ENCODE measurements at places on chromosomes 1 and 21.

DNA sequence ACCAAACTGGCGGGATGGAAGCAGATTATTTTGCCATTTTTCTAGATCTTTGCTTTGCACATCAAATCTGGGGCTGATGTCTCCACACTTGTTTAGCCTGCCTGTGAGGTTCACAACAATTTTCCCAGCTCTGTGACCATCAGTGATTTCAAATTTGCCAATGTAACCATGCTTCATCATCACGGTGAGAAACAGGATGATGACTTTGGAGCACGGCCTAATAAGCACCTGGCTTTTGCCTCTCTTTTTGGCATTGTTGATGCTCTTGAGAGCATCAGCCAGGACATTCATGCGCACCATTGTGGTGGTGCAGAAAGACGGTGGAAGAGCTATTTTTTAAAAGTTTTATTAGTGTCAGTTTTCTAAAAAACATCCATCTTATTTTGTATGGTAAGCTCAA lies 50.1 kb downstream of the IARS2 start:
- no peak for DNase-seq

- DNase-seq, result no peak
Observed at GRCh38 chr1:211145944-211146343, 12.0 kb upstream of the KCNH1 start.

DNA sequence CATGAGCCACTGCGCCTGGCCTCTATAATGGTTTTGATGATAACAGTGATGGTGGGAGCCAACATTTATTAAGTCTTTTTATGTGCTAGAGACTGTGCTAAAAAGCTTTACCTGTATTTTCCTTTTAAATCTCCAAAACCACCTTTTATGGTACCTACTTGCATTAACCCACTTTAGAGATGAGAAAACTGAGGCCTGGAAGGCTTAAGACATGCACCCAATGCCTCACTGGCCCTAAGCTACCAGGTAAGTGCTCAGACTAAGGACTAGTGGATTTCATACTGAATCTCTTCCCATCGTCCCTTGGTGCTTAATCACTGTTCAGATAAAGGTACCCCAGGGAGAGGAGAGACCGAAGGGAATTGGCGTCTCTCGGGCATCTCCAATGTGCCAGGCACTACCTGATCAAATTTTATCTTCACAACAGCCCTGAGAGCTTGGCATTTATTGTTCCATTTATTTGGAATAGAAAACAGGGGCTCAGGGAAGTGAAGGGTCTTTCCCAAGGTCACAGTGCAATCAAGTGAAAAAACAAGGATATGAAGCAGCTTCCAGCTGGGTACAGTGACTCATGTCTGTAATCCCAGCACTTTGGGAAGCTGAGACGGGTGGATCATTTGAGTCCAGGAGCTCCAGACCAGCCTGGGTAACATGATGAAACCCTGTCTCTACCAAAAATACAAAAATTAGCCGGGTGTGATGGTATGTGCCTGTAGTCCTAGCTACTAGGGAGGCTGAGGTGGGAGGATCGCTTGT lies 84.2 kb downstream of the LACTBL1 start:
- no peak for DNase-seq

GRCh38 chr1:223731133-223731770 lies 18.9 kb downstream of the CAPN2 start:
- DNase-seq, result no peak

DNA sequence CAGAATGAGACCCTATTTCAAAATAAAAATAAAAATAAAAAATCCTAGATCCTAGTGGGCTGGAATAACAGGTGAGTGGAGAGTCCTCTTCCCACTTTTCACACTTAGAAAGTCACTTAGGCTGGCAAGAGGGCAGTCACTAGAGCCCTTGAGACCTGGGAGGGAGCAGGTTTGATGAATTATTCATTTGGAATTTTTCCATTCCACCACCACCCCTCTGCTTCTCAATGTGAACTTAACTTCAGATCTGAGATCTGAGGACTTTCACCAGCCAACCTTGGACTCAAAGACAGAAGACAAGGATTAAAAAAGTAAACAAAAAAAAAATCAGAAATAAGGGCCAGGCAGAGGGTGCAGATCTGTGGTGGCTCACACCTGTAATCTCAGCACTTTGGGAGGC lies 16.5 kb downstream of the AKR7A3 start:
- no peak for DNase-seq

DNA sequence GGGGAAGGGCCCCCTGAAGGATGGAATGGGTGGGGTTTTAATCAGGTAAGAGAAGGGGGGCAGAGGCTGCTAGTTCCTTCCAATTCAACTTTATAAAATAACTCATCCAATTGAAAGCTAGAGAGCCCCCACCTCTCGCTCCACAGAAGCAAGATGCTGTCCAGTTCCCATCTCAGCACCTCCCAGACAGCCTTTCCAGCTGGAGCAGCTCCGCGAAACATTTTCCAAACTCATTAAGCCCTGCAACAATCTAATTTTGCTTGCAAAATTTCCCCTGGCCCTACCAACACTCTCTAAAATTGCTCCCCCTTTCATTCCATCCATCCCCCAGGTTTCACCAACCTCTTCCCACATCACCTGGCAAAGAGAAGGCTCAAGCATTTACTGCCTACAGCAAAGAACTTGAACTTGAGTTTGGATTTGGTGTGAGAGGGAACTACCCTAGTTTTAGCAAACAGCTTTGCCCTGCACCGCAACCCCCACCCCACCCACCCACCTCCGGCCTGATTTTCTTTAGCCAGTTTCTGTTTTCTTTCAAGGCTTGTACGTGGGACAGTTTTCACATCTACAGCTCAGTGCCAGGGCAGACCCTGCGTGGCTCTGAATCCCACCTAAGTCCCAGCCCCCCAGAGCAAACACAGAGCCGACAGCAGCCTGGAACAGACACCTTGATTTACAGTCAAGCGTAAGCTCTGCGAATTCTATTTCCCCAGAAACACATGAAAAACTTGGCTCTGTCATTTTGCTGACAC lies 46.7 kb downstream of the SYF2 start:
- DNase-seq, result no peak

GRCh38 chr1:205914155-205914507 lies 29.1 kb downstream of the SLC26A9 start:
- DNase-seq, result no peak

DNA sequence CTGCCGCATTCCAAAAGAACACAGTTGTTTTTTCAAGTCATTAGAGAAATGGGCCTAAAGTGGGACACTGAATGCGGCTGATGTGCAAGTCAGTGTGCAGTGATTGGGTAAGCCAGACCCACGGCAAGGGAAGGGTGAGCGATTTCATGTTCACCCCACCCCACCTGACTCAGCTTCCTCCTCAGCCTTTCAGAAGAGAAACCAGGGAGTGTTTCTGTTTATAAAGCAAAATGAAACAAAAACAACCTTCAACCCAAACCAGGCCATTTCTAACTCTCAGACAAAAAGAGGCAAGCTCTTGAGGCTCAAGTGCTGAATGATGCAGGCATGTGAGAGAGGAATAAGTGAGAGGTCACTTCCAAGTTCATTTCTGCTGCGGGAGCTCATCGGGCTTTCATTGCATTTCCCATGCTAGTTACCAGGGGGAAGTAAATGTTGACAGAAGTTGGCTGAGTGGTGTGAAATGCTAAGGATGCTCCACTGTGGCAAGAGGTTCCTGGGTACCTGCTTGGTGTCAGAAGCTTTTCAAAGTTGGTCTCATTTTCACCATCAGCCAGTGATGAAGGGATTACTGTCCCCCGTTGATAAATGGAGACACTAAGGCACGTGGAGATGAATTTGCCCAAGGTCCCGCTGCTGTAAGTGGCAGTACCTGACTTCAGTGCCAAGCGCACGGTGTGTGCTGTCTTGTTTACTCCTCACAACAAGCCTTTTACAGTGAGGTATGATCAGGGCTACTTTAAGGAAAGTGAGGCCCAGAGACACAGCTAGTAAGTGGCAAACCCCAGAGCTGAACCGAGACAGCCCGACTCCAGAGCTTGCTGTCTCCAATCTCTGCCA lies 29.1 kb downstream of the STPG1 start:
- DNase-seq, result no peak

DNA sequence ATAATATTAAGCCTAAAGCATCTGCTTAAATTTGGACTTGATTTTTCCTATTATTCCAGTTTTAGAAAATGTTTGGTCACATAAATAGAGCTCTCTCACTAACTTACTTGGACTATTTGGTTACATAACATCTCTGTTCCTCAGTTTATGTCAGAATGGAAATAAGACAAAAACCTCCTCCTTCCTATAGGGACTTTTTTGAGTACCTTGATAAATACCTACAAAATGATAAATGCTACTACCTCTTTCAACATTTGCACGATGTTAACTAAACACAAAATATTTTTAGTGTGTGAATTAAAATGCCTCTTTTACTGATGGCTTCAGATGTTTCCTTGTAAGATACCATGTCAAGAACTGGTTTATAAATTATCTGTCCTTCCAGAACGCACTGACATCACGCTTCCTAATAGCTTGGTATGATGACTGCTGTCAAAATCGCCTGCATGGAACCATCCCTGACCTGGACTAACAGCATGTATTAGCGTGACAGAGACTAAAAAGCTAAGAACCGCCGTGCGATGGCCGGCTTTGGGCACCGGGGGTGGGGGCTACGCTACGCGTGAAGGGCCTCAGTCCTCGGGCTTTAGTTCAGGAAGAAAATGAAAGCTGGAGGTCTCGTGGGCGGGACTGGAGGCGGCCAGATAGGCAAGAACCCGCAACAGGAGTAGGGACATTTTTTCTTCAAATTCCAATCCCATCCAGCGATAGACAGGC lies 133.2 kb upstream of the BARHL2 start:
- DNase-seq, result peak; percentile 42

- peak; percentile 56 for DNase-seq
Observed at GRCh38 chr1:28668956-28669723, 556 bp downstream of the GMEB1 start.

- DNase-seq, result no peak
Observed at GRCh38 chr1:6852136-6852890, 67.1 kb downstream of the CAMTA1 start.

GRCh38 chr1:36835017-36835695 lies 199.2 kb downstream of the GRIK3 start:
- DNase-seq, result no peak

GRCh38 chr1:27233667-27234048 lies 774 bp upstream of the WDTC1 start:
- peak; percentile 42 for DNase-seq

- DNase-seq, result no peak
Observed at GRCh38 chr21:44903689-44904088, 17.0 kb downstream of the ITGB2 start.

- DNase-seq, result no peak
Observed at GRCh38 chr1:78255846-78256245, 210.1 kb downstream of the GIPC2 start.
